SJCRH30 (cell line): ENCODE measurements at places on chromosomes 13 and 19.

- H3K4me1 ChIP-seq, result no peaks in the 10 kb centered on the region
- H3K27me3 ChIP-seq, result no peaks in the 10 kb centered on the region
- no peaks in the 10 kb centered on the region for H3K36me3 ChIP-seq
- H3K27ac ChIP-seq, result no peak overlapping the region
Observed at GRCh38 chr13:66076417-66076816, 1153.7 kb downstream of the PCDH9 start.

DNA sequence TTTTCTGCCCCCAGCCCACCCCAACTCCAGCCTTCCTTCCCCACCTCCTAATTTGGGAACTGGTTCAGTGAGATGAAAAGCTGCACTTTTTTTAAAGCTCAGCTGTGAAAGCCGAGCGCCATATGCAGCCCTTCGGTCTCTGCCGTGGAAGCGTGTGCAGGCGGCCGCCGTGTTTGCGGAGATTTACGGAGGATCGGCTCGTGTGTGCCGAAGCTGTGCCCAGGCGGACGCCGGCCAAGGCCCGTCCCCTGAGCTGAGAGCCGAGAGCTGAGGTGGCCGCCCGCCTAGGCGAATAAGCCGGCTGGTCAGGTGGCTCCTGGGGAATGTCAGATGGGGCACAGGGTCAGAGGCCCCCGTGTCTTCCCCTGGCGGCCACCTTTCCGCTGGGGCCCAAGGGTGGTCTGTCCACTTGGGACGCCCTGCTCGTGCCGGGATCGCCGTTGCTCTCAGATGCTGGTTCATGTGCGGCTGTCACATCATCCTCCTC, 78.7 kb downstream of the ZNF536 start:
- H3K36me3 ChIP-seq, result no peaks in the 10 kb centered on the region
- H3K27ac ChIP-seq, result peak overlapping the region; percentile 93; the same call in 1 of the 2 replicates
- peaks cover 29% of the 10 kb centered on the region for H3K4me1 ChIP-seq
- H3K27me3 ChIP-seq, result no peaks in the 10 kb centered on the region

DNA sequence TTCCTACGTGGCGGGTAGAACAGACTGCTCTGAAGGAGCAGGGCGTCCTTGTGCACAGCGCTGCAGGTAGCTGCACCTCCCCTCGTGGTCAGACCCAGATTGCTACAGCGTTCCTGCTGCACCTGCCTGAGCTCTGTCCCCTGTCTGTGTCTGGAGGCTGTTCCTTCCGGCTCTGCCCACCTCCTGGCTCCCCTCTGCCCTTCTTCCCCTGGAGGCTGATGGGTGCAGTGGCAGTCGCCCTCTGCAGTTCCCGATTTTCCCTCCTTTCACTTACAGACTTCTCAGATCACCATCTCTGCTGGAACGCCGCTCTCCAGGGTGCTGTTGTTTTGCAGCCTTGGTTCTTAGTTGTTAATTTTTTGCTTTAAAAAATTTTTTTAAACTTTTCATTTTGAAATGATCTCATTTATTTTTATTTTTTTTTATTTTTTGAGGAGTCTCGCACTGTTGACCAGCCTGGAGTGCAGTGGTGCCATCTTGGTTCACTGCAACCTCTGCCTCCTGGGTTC, 53.6 kb downstream of the SMARCA4 start:
- H3K4me3 ChIP-seq, result no peak overlapping the region
- H3K4me1 ChIP-seq, result no peaks in the 10 kb centered on the region
- DNase-seq, result no peak
- H3K27me3 ChIP-seq, result no peaks in the 10 kb centered on the region

GRCh38 chr19:51207747-51208146, 17.1 kb upstream of the CD33 start:
- H3K27me3 ChIP-seq, result no peaks in the 10 kb centered on the region
- no peak overlapping the region for H3K27ac ChIP-seq
- no peak for DNase-seq
- no peaks in the 10 kb centered on the region for H3K4me1 ChIP-seq
- H3K4me3 ChIP-seq, result no peak overlapping the region
- H3K36me3 ChIP-seq, result no peaks in the 10 kb centered on the region

- H3K4me3 ChIP-seq, result peak overlapping the region; percentile 21
- H3K4me1 ChIP-seq, result peaks cover 25% of the 10 kb centered on the region
- peak overlapping the region; percentile 66 for H3K27ac ChIP-seq
Observed at GRCh38 chr13:74210693-74211393, 76.6 kb upstream of the KLF12 start.

DNA sequence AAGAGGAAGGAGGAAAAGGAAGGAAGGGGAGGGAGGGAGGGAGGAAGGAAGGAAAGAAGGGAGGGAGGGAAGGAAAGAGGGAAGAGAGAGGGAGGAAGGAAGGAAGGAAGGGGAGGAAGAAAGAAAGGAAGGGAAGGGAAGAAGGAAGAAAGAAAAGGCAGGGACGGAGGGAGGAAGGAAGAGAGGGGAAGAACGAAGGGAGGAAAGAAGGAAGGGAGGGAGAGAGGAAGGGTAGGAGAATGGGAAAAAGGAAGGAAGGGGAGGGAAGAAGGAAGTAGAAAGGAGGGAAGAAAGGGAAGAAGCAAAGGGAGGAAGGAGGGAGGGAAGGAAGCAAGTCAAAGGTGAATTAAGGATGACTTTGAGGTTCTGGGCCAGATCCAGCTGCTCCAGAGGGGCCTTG, 3.0 kb downstream of the ACSBG2 start:
- H3K36me3 ChIP-seq, result no peaks in the 10 kb centered on the region
- DNase-seq, result no peak
- H3K27me3 ChIP-seq, result no peaks in the 10 kb centered on the region
- H3K4me3 ChIP-seq, result no peak overlapping the region
- H3K4me1 ChIP-seq, result no peaks in the 10 kb centered on the region

- no peaks in the 10 kb centered on the region for H3K4me1 ChIP-seq
- H3K27me3 ChIP-seq, result no peaks in the 10 kb centered on the region
- H3K36me3 ChIP-seq, result no peaks in the 10 kb centered on the region
- DNase-seq, result no peak
- H3K27ac ChIP-seq, result no peak overlapping the region
- H3K4me3 ChIP-seq, result no peak overlapping the region
Observed at GRCh38 chr13:42027286-42027685, 21.2 kb upstream of the DGKH start.

DNA sequence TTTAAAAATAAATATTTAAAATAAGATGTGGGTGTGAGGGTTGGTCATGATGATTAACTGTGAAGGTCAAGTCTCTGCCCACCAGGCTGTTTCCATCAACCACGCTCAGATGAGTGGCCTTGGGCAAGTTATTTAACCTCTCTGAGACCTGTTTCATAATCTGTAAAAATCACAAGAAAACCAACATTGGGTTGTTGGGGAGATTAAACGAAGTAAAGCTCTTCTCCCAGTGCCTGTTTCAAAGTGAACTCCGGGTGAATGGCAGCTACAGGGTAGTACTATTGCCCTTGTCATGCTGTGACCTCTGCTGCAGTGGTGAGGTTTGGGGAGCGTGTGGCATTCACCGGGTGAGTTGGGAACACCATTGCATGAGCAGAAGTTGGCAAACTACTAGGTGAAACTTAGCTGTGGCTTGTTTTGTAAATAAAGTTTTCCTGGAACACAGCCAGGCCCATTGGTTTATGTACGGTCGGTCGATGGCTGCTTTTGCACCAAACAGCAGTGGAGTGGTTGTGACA, 153.2 kb downstream of the USP12 start:
- H3K4me3 ChIP-seq, result no peak overlapping the region
- no peaks in the 10 kb centered on the region for H3K36me3 ChIP-seq
- H3K27me3 ChIP-seq, result 0 out of 2 replicates have a peak, but pooled peaks cover 2% of the 10 kb centered on the region
- DNase-seq, result no peak
- peaks cover 12% of the 10 kb centered on the region for H3K4me1 ChIP-seq

- H3K27ac ChIP-seq, result no peak overlapping the region
- no peak for DNase-seq
- H3K27me3 ChIP-seq, result peaks cover 12% of the 10 kb centered on the region; the same call in 1 of the 2 replicates
- H3K4me1 ChIP-seq, result peaks cover 6% of the 10 kb centered on the region; the same call in 1 of the 2 replicates
- no peak overlapping the region for H3K4me3 ChIP-seq
Observed at GRCh38 chr13:24864579-24864978, 100.6 kb downstream of the RNF17 start.

DNA sequence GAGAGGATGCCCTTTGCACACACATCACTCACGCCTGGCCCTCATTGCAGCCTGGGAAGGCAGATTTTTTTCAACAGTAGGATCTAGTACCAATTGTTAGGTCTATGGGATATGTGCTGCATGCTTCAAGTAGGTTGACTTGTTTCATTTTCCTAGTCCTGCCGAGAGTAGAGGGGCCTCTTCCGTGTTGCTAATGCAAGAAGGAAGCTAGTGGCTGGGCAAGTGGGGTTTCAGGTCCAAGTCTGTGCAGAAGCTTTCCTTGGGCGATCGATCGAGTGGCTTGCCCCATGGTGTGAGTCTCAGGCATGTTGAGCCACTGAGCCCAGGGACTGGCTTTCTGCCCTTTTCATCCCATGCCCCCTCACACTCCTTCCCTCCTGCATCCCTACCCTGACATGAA, 13.7 kb downstream of the ILF3 start:
- no peak overlapping the region for H3K4me3 ChIP-seq
- DNase-seq, result no peak
- no peaks in the 10 kb centered on the region for H3K27me3 ChIP-seq
- no peak overlapping the region for H3K27ac ChIP-seq

DNA sequence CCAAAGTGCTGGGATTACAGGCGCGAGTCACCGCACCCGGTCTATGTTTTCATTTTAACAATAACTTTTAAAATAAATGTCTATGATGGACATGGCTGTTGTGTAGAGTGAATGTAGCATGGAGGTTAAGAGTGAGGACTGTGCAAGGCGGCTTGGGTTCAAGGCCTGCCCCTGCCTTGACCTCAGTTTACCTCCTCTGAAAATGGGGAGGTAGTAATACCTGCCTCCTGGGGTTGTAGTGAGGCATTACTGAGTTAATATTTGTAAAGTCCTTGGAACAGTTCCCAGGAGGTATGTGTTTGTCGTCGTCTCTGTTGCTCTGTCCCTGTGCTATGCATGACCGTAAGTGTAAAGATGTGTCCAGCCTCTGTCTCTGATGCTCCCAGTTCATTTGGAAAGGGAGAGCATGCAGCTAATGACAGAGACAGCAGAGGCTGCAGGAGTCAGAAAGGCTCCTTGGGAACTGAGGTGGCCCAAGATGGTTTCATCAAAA, 9.4 kb downstream of the GARRE1 start:
- H3K4me3 ChIP-seq, result no peak overlapping the region
- no peaks in the 10 kb centered on the region for H3K27me3 ChIP-seq
- DNase-seq, result no peak
- H3K36me3 ChIP-seq, result no peaks in the 10 kb centered on the region
- peaks cover 9% of the 10 kb centered on the region for H3K4me1 ChIP-seq

- peaks cover 54% of the 10 kb centered on the region for H3K27me3 ChIP-seq
- no peaks in the 10 kb centered on the region for H3K4me1 ChIP-seq
- H3K36me3 ChIP-seq, result no peaks in the 10 kb centered on the region
- no peak overlapping the region for H3K4me3 ChIP-seq
- no peak for DNase-seq
Observed at GRCh38 chr19:41604831-41605230, 22.0 kb downstream of the CEACAM4 start.

GRCh38 chr19:8877854-8878705, 45.9 kb downstream of the MBD3L1 start:
- DNase-seq, result peak; percentile 25
- no peaks in the 10 kb centered on the region for H3K27me3 ChIP-seq
- H3K36me3 ChIP-seq, result no peaks in the 10 kb centered on the region
- no peak overlapping the region for H3K27ac ChIP-seq
- no peak overlapping the region for H3K4me3 ChIP-seq

DNA sequence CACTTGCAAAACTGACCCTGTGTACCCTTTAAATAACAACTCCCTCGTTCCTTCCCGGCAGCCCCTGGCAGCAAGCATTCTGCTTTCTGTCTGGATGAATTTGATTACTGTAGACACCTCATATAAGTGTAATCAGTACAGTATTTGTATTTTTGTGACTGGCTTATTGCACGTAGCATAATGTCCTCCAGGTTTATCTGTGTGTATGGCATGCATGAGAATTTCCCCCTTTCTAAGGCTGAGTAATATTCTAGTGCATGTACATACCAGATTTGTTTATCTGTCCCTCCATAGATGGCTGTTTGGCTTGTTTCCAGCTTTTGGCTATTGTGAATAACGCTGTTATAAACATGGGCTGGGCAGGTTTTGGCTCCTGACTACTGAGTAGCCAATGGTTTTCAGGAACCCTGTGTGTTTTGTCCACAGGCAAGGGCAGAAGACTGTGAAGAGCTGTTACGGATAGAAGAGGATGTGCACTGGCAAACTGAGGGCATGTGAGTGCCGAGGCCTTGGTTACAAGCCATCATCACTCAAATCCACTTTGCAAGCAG, 98.0 kb downstream of the ESD start:
- no peak overlapping the region for H3K27ac ChIP-seq
- H3K36me3 ChIP-seq, result peaks cover 38% of the 10 kb centered on the region
- no peak overlapping the region for H3K4me3 ChIP-seq
- DNase-seq, result no peak
